MV-4-11 (cell line): ENCODE measurements at places on chromosomes 12 and 14.

DNA sequence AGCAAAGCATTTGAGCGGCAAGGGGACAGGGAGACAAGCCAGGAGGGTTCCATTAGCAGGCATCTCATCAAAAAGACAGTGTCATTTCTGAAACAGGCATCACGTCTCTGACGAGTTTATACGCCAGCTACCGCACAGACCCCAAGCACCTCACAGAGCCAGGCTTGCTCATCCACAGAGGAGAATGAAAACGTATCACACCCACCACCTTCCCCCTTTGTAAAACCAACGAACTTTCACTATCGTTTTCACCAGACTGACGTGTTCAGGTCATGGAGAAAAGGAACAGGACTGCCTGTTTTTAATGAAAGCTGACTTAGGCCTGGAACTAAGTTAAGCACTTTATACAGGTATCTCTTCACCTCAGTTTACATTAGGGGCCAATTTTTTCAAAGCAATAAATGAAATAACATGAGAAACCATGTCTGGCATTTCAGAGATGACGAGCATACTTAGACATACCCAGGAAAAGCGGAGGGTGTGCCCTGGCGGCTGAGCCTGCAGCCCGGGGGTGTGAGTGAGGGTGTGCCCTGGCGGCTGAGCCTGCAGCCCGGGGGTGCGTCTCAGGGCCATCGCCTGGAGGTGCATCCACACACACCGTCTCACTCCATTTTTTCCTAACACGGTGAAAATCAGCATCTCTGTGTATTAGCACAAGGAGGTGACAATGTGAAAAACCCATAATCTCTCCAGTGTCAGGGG, 41.9 kb downstream of the STX2 start:
- DNase-seq: peak; percentile 4

GRCh38 chr14:105322791-105323556, 8.4 kb downstream of the PACS2 start:
- DNase-seq: peak; percentile 70

GRCh38 chr12:120932058-120932457, 27.9 kb upstream of the SPPL3 start:
- no peak for DNase-seq

DNA sequence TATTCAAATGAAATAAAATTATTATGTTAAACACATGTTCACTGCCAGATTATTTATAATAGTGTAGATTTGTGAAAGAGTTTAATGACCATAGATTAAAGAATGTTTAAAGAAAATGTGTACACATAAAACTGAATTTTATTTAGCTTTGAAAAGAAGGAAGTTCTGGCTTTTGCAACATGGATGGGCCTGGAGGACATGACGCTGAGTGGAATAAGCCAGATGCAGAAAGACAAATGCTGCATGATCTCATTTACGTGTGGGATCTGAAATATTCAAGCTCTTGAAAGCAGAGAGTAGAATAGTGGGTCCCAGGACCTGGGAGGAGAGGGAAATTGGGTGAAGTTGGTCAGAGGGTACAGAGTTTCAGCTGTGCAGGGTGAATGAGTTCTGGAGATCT, 1261.2 kb downstream of the TMEM121 start:
- peak; percentile 15 for DNase-seq

DNA sequence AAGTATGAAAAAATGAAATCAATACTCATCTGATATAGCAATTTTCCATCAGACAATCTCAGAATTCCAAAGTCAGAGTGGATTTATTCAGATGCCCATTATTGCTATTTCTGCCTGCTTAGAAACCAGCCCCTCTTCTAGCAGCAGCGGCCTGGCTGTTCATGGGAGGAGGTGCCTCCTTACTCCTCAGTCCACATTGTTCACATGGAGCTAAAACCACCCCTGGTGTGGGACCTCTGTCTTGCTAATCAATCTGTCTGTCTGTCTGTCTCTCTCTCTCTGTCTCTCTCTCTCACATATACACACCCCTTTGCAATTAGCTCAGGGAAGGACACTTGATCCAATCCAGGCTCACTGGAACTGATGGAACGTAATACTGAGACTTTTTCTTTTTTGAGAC, 176.1 kb downstream of the APAF1 start:
- DNase-seq: no peak

- no peak for DNase-seq
These were observed at the start of gene FERMT2 for GRCh38 chr14:52950898-52951680. FERMT2 (minus strand) TSS chr14:52951050; CDS start chr14:52950568, 482 bp downstream.
